A375 (cell line): ENCODE measurements at places on chromosomes 5 and 9. TPM values are rescaled to one million over a fixed set of nuclear protein-coding genes. Genes with fewer than 3 reads are reported as not detected.

The TAF1L gene
- total RNA-seq: 0.04 TPM in 1 of 2 replicates, not detected in the other

The TMEM215 gene
- not detected in 2 replicates for total RNA-seq

The NUTM2F gene
- total RNA-seq: not detected in 2 replicates

The COL15A1 gene
- 0.60 and 1.1 TPM in 2 replicates for total RNA-seq

The TAF11L9 gene
- not detected in 2 replicates for total RNA-seq
